Left colon (tissue), 2 donors: ENCODE measurements at places on chromosomes 16 and 17. TPM values are rescaled to one million over a fixed set of nuclear protein-coding genes. Genes with fewer than 3 reads are reported as not detected.

REXO5 gene
- total RNA-seq: 3.0 TPM

FBXO39 gene
- total RNA-seq: not detected

CD19 gene
- total RNA-seq: 0.64 TPM

SP6 gene
- 4.4 TPM for total RNA-seq

KRTAP4-5 gene
- not detected for total RNA-seq

RAB11FIP3 gene
- total RNA-seq: 23.2 TPM

CIITA gene
- total RNA-seq: 10.2 TPM

ADCY9 gene
- 27.2 TPM for total RNA-seq

NUBP2 gene
- total RNA-seq: 34.4 TPM

MON1B gene
- total RNA-seq: 71.6 TPM

JPT2 gene
- total RNA-seq: 62.4 TPM

COX6A2 gene
- not detected for total RNA-seq

KRTAP17-1 gene
- total RNA-seq: not detected

FTO gene
- 40.8 TPM for total RNA-seq

MFAP4 gene
- 68.6 TPM for total RNA-seq

ANKS4B gene
- total RNA-seq: 47.2 TPM

CACNG1 gene
- not detected for total RNA-seq

CBLN1 gene
- 0.39 TPM for total RNA-seq
